ENCODE measurements at places on chromosomes 7 and 10. TPM values are rescaled to one million over a fixed set of nuclear protein-coding genes. Genes with fewer than 3 reads are reported as not detected.
A peak's percentile ranks its signal among the peaks of the same experiment; 100 is the strongest.

DNA sequence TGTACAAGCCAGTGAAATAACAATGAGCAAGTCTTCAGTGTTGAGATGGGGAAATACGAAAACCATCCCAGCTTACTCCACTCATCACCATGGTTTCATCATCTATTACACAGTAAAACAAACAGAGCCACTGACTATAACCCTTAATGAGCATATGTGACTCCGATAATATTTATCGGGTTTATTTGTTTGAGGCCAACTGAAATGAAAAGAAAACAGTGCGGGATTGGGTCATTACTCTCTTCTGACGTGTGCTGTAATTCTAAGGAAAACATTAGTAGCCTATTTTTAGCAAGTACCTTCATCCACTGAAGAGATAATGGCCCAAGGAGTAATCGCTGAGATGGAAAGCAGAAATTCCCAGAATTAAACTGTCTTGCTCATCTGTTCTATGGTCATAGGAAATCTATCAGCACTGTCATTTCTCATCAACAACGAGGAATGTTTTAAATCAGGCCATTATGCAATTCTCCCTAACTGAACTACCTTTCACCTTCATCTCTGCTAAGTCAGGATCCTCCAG lies 716.5 kb downstream of the INHBA start:
- no peak for DNase-seq

- DNase-seq, result peak; percentile 45
Measured at GRCh38 chr10:62805231-62806099, 945 bp downstream of the ADO start.

DNA sequence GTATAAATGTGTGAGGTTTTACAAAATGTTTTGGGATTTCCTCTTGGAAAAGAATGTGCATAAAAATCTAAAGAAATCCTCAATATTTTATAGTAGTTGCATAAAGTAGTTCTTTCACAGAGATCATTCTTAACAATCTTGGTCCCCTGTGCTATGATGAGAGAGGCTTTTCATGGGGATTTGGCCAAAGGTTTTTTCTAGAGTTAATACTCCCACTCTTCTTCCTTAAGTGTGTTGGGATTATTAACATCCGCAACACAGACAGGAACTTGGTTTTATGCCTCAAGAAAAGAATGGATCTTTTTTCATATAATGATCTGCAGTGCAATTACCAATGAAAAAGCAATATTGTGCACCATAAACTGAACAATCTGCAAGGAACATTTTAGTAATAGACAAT lies 71.5 kb downstream of the AGMO start:
- DNase-seq, result no peak

- no peak for DNase-seq
Measured at GRCh38 chr7:41948503-41948902, 245.6 kb upstream of the INHBA start.

DNA sequence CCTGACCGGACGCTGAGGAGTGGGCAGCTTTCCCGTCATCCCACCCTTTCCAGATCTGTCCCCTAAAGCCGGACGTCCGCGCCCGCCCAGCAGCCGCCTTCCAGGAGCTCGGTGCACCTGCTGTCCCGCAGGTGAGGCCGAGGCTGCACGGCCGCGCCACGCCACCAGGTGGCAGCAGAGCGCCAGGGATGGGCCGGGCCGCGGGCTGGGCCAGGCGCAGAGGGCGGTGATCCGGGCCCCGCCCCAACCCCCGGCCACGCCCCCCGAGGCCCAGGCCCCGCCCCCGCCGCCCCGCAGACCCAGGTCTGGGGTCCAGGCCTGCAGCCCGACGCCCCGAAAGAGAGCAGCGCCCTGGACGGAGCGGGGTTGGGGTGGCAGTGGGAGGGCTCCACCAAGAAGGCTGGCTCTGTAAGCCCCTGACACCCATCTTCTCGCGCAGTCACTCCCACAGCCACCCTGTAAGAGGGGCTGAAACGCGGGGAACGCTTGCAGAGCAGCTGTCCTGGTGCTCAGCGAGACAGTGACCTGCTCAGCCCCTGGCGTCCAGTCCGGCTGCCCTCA lies 32.2 kb downstream of the FOXL3 start:
- DNase-seq, result peak; percentile 74

GRCh38 chr7:116443101-116443523 lies 56.4 kb upstream of the CAV2 start:
- DNase-seq, result no peak

ABCB1 gene
- 5.9 TPM for total RNA-seq

Data from thyroid gland (tissue), 4 donors.